T-helper 2 cell treated with Interferon-gamma antibody and Interleukin-4, amounts not matched to agents 100 ng/mL and 5 ng/mL, for 36 hours (primary cell): ENCODE measurements at places on chromosomes 3 and 15. TPM values are rescaled to one million over a fixed set of nuclear protein-coding genes. Genes with fewer than 3 reads are reported as not detected.

Gene TTC21A
- 1.7 and 1.8 TPM in 2 replicates for total RNA-seq

Gene ANP32A
- total RNA-seq = 234 and 236 TPM in 2 replicates

Gene CLDN18
- total RNA-seq = not detected in 2 replicates

Gene SEMA5B
- not detected in 2 replicates for total RNA-seq

Gene KY
- not detected in 2 replicates for total RNA-seq

Gene HIGD2B
- total RNA-seq = 0.16 TPM in 1 of 2 replicates, not detected in the other

Gene MASP1
- not detected in 2 replicates for total RNA-seq

Gene SUCNR1
- not detected in 2 replicates for total RNA-seq

Gene LDHAL6B
- total RNA-seq = not detected in 2 replicates

Gene CPEB1
- not detected in 2 replicates for total RNA-seq

Gene GMPS
- total RNA-seq = 103 and 109 TPM in 2 replicates

Gene MED12L
- total RNA-seq = 1.6 and 1.8 TPM in 2 replicates

Gene SCAANT1
- total RNA-seq = not detected in 2 replicates

Gene NOX5
- 0.02 TPM in 2 replicates for total RNA-seq
